Kidney capillary endothelial cell (primary cell): ENCODE measurements at places on chromosomes 5 and 9.

- no peak for DNase-seq
Measured at GRCh38 chr9:36866840-36867239, 167.2 kb downstream of the PAX5 start.

DNA sequence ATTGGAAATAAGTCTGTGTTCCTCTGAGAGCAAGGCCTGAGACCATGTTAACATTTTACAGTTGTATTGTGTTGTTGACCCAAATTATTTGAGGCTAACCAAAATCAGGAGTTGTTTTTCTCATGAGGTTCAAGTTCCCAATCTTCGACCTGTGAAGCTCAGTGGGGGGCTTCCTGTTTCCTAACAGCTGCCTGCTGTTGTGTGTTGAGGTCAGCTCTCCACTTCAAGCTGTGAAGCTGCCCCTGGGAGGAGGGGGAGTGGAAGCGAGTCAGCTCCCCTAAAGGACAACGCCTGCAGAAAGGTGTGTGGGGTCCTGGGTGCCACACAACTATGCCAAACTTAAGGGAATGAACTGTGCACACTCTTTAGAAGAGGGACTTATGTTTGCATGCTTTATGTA, 295.5 kb downstream of the IRX1 start:
- DNase-seq = no peak

DNA sequence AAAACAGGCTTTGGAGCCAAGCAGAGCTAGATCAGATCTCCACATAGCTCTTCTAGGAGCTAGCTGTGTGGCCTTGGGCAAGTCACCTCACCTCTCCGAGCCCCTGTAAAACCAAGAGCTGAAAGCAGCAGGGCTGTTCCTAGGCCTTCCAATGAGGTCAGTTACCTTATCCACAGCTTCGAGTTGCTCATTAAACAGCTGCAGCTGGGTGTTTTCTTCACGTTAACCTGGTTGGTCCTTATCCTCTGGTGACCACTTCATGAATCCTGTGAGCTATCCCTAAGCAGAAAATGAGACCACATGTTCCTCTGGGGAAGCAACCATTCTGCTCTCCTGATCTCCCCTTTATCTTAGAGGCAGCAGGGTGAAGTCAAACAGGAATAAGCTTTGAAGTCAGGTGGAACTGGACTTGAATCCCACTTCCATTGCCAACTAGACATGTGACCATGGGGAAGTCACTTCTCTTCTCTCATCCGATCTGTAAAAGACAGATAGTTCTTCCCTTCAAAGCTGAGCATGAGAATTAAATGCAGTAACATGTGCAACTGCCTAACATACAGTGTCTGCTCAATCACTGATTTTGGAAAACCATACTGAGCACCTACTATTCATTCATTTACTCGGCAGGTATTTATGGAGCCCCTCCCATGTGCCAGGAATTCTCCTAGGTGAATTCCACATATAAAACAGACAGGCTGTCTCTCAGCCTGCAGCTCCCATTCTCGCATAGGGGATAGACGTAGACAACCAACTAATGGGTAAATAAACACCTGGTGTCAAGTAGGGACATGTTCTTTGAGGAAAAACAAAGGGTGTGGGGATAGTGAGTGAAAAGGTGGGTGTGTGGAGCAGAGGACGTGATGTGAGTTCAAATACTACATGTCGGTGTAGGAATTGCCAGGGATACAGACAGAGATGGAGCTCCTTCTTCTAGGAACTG, 111.7 kb upstream of the BOD1 start:
- DNase-seq = no peak

DNA sequence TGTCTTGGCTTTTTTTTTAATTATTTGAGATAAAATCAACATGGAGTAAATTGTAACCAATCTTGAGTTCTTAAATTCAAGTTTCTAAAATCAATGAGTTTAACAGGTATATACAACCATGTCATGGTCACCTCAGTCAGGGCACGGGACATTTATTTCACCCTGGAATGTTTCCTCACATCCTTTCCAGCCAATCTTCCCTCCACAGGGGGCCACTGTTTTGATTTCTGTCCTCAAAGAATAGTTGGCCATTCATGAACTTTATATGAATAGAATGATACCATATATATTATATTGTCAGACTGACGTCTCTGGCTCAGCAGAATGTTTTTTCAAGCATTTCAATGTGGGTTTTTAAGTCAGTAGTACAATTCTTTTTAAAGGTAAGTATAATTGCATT, 806 bp downstream of the ZNF474 start:
- no peak for DNase-seq

GRCh38 chr9:113228130-113228665, 6.9 kb downstream of the SLC31A1 start:
- no peak for DNase-seq

GRCh38 chr9:69470186-69470977, 145.4 kb downstream of the ENTREP1 start:
- DNase-seq = no peak

- no peak for DNase-seq
Measured at GRCh38 chr5:37496902-37497445, 117.9 kb downstream of the WDR70 start.

GRCh38 chr9:91486699-91487497, 63.3 kb upstream of the NFIL3 start:
- DNase-seq = no peak

- peak; percentile 69 for DNase-seq
Measured at GRCh38 chr9:72478966-72479365, 42.4 kb upstream of the TMC1 start.

DNA sequence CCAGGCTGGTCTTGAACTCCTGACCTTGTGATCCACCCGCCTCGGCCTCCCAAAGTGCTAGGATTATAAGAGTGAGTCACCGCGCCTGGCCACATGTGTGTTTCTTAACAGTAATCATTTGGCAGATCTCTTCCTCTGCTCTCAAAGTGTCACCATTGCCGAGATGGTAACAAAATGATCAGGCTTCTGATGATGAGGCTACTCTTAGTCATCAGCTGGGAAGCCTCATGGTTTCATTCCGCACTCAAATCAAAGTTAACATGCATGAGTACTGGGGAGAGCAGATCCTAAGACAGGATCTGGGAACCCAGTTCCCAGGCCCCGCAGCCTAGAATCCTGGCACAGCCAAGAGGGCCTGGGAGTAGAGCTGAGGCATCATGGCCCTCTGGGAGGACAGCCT, 27.4 kb downstream of the BARHL1 start:
- no peak for DNase-seq

DNA sequence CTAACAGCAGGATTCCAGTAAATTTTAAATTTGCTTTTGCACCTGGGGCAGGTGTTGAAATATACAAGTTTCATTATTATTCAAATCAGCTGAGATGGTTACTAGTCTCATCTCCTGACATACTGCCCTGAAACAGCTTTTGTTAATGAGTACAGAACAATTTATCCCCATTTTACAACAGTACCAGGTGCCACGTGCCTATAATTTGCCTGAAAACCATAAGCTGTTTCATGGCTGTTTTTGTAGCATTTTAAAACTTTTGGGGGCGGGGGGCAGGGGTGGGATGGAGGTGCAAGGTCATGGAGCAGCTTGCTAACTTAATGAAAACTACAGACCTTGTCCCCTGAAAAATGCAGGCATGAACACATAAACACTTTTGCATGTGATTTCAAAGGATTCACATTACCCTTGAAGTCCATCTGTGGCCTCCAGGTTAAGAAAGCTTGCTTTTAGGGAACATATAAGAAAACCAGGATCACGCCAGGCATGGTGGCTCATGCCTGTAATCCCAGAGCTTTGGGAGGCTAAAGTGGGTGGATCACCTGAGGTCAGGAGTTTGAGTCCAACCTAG, 42.1 kb downstream of the TIMD4 start:
- DNase-seq = no peak
